Breast epithelium (tissue), 4 donors: ENCODE measurements at places on chromosomes 2 and 18. TPM values are rescaled to one million over a fixed set of nuclear protein-coding genes. Genes with fewer than 3 reads are reported as not detected.

Gene ACTR2
- total RNA-seq: 74.7 TPM

- H3K27ac ChIP-seq: no peak overlapping the region
- H3K36me3 ChIP-seq: no peaks in the 10 kb centered on the region
- no peaks in the 10 kb centered on the region for H3K27me3 ChIP-seq
Observed at GRCh38 chr2:172169611-172170010, 66.9 kb upstream of the DLX2 start.

- DNase-seq: no peak
- no peaks in the 10 kb centered on the region for H3K4me1 ChIP-seq
- H3K27ac ChIP-seq: no peak overlapping the region
- H3K4me3 ChIP-seq: no peak overlapping the region
- H3K36me3 ChIP-seq: no peaks in the 10 kb centered on the region
Observed at GRCh38 chr18:61172624-61173023, 160.6 kb upstream of the CDH20 start.

DNA sequence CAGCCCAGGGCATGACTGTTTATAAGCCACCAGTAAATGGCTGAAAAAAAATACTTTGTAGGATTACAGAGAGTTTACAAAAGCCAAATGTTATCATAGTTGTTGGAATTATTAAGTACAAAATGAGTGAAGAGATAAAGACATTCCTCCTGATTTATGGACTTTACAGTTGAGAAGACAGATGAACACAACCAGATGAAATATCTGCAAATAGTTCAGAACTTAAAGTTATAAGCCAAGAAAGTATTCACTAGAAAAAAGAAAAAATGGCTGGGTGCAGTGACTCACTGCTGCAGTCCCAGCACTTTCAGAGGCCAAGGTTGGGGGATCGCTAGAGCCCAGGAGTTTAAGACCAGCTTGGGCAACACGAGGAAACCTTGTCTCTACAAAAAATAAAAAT, 11.2 kb downstream of the PMAIP1 start:
- DNase-seq: no peak
- no peaks in the 10 kb centered on the region for H3K36me3 ChIP-seq
- no peak overlapping the region for H3K27ac ChIP-seq
- H3K27me3 ChIP-seq: peaks cover 5% of the 10 kb centered on the region

Gene PLA2R1
- 49.9 TPM for total RNA-seq

Gene CNRIP1
- 14.9 TPM for total RNA-seq

- no peak for DNase-seq
- H3K27ac ChIP-seq: no peak overlapping the region
- no peak overlapping the region for H3K4me3 ChIP-seq
- no peaks in the 10 kb centered on the region for H3K4me1 ChIP-seq
Observed at GRCh38 chr2:120863661-120864320, 128.1 kb downstream of the GLI2 start.
